Endothelial cell of umbilical vein (primary cell): ENCODE measurements at places on chromosomes 11 and 22. TPM values are rescaled to one million over a fixed set of nuclear protein-coding genes. Genes with fewer than 3 reads are reported as not detected.

GRCh38 chr22:40519284-40519947 lies 117.1 kb downstream of the MRTFA start:
- no peak for DNase-seq

DNA sequence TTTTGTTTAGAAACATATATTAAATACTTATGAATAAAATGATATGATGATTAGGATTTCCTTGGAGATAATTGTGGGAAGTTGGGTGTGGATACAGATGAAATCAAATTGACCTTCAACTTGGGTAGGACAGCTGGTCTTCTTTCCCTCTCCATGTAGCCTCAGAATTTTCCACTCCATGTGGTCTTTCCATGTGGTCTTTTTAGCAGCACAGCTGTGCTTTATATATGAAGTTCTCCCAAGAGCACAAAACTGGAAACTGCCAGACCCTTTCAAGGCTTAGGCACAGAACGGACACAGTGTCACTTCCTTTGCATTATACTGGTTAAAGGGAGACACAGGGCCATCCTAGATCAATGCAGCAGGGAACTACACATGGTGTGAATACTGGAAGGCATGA lies 28.6 kb downstream of the FAM76B start:
- no peak for DNase-seq

Gene PGR
- total RNA-seq, result not detected in 2 replicates

Gene POTEH
- total RNA-seq, result not detected in 2 replicates

Gene KCNJ11
- not detected in 2 replicates for total RNA-seq

Gene THOC5
- total RNA-seq, result 73.8 and 82.9 TPM in 2 replicates

DNA sequence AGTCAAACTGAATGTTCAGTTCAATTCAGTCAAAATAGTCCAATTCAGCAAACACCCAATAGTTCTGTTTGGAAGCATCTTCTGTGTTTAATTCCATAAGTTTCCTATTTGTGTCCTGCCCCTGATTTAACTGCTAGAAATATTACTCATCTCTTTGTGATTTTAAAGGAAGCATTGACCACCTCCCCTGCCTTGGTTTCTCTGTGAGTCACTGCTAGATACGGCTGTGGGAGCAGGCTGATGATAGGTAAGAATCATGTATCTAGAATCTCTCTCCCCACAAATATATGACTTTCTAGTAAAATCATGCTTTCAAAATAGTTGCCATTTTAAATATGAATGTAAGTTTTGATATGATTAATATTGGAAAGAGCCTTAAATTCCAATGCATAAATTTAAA lies 888.5 kb downstream of the NTM start:
- no peak for DNase-seq

DNA sequence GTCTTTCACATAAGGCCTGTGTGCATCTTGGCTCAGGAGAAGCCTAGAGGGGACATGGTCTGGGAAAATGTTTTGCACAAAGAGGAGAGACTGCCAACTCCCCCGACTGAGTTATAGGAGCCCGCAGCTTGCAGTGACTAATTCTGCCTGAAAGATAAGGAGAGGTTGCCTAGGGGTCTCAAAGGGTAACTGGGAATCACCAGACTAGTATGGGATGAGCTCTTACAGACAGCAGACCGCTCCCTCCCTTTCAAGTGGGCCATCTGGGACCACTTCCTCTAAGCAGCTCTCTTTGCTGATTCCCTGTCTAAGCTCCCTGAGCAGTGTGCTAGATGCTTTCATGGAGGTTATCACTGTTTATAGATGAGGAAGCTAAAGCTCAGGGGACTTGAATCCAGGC lies 105.1 kb downstream of the TENM4 start:
- DNase-seq, result no peak

- no peak for DNase-seq
Observed at GRCh38 chr11:7579361-7579791, 65.6 kb downstream of the PPFIBP2 start.

Gene ATG16L2
- total RNA-seq, result 24.7 and 26.5 TPM in 2 replicates

- no peak for DNase-seq
Observed at GRCh38 chr11:93655581-93656255, 5.8 kb upstream of the CEP295 start.

- no peak for DNase-seq
Observed at GRCh38 chr11:29534836-29535235, 482.0 kb downstream of the KCNA4 start.

Gene DTX4
- 0.51 and 0.91 TPM in 2 replicates for total RNA-seq

DNA sequence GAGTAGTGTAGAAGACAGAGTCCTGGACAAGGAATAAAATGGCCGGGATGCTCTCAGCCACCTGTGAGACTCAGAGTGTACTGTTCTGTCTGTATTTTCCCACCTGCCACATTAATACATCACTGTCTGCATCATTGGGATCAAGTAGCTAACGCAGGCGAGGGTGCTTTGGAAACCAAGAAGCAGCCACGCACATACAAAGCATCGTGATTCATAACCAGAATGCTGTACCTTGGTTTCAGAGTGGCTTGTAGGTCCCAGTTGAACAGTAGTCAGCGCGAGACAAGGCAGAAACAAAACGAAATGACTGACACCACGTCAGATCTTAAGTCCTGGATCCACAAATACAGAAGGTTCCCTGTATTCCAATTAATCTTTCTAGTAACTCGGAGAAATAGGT lies 198.3 kb downstream of the GRIK4 start:
- no peak for DNase-seq

DNA sequence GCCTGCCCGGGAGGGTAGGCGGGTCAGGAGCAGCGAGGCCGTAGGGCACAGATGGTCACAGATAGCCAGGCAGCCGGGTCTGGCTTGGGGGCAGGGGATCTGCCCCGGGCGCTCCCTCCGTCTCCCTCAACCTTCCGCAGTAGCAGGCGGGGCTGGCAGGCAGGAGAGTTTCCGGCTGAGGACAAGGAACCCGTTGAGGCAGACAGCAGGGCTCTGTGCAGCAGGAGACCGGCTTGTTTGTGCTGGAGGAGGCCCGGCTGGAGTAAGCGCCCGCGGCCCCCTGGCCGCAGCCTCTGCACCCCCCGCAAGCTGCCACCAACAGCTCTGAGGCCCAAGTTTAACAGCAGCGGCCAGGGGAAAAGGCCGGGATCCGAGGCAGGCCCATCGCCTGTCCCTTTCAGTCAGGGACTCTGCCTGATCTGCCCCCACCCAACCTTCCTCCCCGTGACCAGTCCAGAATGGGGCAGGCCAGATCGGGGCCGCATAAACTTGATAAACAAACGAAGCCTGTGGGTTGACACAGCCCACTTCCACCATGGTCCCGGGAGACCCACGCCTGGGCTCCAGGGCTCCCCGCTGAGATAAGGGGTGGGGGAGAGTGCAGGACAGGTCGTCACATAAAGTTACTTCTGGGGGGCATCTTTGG lies 13.6 kb downstream of the SCARF2 start:
- no peak for DNase-seq

DNA sequence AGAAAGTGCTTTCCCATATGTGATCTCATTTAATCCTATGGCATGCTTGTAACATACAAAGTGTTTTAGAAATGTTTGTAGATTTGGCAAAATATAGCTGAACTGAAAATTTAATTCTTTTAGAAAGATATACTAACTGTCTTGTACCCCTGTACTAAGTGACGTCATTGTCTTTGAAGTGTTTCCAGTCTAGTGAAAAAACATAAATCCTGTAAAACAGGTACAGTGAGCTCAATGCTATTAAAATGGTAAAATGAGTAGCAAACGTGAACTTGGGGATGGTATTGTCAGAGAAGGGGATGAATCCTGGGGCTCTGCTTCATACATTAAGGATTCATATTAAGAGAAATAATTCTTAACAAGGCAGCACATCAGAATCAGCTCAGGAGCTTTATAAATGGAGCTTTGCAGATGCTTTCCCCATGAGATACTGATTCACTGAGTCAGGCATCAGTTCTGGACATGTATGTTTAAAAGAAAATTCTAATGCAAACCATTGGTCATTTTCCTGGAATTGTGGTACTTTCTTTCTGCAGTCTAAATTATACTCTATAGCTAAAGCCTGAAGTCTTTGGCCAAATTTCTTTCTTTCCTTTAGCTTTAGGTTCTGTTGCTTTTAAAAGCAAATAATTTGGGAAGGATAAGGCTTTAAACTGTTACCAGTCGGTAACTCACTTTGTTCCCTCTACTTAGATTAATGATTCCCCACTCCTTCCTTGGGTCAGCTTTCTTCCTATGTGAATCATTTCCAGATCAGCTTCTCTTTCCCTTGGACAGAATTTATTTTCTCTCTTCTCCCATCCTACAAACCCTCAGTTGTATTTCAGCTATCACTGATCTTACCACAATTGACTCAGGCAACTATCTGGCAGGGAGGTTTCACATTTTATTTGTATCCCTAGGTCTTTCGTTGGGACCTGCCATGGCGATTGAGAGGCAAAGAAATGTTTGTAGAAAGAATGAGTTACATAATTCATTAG lies 57.5 kb upstream of the DDI1 start:
- no peak for DNase-seq

Gene OR51I1
- total RNA-seq, result not detected in 2 replicates

Gene CLDN5
- total RNA-seq, result 165 and 198 TPM in 2 replicates

DNA sequence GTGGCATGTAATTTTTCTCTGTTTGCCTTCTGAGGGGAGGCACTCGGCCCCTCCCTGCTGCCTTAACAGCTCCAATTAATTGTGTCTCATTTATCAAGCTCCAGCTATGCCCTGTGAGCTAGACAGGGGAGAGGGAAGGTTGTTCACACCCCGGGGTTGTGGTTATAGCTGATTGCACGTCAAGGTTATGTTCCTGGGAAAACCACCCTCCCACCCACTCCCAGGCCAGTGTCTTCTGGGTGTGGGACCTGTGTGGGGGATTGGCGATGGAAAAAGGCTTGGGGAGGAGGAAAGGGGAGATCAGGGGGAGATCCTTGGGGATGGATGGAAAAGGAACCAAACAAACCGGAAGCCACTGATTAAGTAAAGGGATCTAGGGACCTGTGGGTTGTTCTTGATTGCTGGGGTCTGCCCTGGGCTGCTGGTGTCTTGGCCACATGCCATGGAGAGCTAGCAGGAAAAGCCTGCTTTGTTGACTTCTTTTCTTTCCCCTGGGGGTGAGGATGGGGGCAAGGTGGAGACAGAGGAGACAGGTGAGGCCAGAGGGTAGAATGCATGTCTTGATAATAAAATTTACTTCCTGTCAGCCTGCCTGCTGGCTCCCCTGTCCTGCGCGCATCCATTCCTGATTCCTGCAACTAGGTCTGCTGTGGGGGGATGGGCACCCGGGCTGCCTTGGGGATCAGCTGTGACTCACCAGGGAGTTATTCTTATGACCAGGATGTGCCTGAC lies 13.5 kb upstream of the SORL1-AS1 start:
- no peak for DNase-seq

DNA sequence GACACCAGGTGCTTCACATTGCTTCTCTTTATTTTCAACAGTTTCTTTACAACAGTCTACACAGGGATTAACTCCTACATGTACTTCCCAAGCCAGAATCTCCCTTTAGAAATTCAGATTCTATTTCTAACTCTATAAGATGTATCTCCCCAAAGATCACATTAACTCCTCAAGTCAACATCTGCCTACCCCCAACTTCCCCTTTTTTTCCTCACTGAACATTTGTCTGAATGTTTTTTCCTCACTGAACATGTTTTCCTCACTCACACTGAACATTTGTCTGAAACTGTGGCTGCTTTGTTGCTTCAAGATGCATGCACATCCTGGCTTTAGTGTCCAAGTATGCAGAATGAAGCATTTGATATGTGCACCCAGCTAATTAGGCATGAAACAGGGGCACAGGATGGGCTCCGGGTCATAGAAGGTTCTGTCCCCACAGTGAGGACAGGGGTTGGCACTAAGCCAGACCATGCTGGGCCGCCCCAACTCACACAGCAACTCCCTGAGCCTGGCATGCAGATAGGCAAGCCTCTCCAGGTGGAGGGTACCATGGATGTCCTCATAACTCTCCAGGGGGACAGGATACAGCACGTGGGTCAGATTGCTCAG lies 11.3 kb downstream of the PRAME start:
- DNase-seq, result no peak

- no peak for DNase-seq
Observed at GRCh38 chr11:72636376-72636775, 37.8 kb downstream of the PDE2A start.

GRCh38 chr11:117188620-117189081 lies 10.1 kb downstream of the SIDT2 start:
- no peak for DNase-seq

Gene TRPM5
- total RNA-seq, result not detected in 2 replicates

DNA sequence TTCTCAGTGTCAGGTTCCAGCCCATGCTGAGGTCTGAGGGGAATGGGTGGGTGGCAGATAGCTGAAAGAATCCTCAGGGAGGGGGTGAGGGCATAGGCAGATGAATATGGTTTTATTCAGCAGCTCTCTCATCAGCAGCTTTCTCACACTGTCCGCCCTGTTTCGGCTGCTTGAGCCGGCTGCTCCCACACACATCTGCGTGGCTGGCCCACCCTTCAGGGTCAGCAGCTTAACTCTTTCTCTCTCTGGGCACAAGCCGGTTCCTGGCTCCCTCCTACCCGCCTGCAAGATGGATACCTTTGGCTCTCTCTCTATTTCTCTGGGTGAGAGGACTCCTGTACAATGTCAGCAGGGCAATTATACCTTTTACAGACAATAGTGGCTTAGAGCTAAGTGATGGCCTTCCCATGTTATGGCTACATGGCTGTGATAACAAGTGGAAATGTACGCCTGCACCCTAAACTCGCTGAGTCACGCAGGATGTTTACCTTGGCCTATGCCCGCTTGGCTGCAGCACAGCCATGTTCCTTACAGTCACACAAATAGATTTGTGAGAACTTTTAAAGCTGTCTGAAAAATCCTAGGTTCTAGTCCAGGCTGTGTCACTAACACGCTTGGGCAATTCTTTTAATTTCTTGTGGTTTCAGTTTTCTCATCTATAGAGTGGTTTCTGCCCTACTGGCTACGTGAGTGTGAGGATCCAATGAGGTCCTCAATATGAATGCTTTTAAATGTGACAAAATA lies 4.1 kb downstream of the MMP20 start:
- peak; percentile 77 for DNase-seq

DNA sequence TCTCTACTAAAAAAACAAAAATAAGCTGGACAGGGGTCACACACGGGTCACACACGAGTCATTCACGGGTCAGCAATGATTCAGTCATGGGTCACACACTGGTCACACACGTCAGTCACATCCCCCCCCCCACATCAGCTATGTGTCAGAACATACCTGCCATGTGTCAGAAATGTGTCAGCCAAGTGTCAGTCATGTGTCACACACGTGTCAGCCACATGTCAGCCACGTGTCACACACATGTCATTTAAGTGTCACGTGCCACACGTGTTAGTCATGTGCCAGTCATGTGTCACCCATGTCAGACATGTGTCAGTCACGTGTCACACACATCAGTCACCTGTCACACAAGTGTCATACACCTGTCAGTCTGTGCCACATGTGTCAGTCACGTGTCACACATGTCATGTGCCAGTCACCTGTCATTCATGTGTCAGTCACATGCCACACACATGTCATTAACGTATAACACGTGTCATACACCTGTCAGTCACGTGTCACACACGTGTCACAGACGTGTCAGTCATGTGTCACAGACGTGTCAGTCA lies 28.7 kb upstream of the MMP20 start:
- DNase-seq, result no peak

DNA sequence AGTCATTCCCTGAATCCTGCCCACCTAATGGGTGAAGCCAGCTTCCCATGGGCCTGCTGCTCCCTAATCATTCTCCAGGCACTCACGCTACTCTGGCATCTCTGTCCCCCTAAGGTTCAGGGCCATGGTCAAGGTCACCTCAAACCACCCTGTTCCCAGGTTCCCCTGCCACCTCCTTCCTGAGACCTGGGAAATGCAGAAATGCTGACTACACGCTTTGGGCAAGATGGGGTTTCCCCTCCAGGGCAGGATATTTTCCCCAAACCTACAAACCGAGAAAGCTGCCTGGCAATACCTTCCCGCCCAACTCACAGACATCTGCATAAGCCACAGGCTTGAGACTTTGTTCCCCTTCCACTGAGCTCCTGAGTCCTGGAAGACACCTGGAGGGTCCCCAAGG lies 97.6 kb downstream of the FEZ1 start:
- DNase-seq, result no peak

GRCh38 chr11:122123263-122123929 lies 7.4 kb upstream of the BLID start:
- DNase-seq, result no peak
